ENCODE measurements at places on chromosomes 4 and X. TPM values are rescaled to one million over a fixed set of nuclear protein-coding genes. Genes with fewer than 3 reads are reported as not detected.

- DNase-seq, result no peak
These were observed 480.4 kb downstream of the ACTRT1 start for GRCh38 chrX:127571834-127572233.

- no peak for DNase-seq
These were observed 49.4 kb downstream of the LEF1 start for GRCh38 chr4:108119199-108119800.

DNA sequence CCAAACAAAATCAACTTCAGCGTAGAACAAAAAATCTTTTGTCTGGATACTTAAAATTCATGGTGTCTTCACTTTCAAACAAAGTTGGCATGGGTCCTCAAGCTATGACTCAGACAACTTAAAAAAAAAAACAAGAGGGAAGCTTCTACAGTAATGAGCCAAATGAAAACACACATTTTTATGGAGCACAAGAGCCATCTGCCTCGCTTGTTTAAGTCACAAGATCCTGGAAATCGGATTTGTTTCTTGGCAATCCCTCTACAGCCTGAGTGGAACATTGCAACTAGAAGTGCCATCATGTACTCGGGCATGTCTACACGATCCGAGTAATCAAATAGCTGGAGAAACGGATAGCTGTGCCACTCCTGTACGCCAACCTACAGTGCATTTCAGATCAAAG is 22.6 kb downstream of the LAMP2 start:
- DNase-seq, result no peak

- no peak for DNase-seq
These were observed 40.3 kb downstream of the IRF2 start for GRCh38 chr4:184434021-184434420.

DNA sequence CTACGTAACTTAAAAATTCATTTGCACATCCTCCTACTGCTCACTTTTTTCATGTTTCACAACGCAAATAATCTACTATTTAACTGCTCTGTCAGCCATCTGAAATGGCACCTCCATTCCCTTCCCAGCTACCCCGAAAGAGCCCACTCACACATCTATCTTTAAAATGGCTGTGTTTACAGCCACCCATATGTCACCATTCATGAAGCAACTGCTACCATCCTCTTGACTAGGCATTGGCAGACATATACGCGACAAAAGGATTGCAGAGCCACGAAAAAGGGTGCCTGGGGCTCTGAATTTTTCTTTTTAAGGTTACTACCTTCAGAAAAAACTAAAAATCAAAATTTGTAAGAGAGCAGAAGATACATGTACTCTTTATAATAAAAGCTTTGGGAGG is 11.5 kb downstream of the SH3RF1 start:
- DNase-seq, result no peak

GRCh38 chrX:101117701-101118100 is 19.7 kb downstream of the CENPI start:
- no peak for DNase-seq

DNA sequence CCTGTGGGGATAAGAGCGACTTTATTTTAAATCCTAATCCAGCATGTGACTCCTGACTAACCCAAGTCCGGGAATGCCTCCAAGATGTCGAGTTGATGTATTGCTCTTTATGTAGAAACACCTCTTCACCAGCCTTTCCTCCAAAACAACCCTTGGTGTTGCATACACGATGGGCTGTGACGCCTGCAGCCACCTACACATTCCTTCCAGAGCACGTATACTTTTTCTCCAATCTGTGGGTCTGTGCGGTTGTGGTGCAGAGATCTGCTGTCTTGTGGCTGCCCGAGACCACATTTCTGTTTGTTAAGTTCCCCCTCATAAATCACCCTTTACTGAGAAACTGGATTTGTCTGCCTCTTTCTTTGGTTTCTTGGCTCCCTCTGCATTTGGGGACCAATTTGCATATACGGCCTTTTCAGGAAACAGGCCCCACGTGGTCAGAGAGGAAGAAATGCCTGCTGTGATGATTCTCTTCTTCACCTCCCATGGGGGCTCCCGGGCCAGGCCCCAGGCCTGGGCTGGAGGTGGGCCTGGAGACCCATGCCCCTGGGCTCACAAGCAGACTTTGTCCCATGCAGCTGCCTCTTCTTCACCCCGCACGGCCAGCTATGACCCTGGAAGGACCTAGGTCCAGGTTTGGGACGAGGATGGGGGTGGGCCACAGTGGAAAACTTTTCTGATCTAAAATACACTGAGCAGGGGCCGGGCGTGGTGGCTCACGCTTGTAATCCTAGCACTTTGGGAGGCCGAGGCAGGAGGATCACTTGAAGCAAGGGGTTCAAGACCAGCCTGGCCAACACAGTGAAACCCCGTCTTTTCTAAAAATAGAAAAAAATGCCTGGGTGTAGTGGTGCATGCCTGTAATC is 21.4 kb upstream of the AFAP1 start:
- DNase-seq, result no peak

DNA sequence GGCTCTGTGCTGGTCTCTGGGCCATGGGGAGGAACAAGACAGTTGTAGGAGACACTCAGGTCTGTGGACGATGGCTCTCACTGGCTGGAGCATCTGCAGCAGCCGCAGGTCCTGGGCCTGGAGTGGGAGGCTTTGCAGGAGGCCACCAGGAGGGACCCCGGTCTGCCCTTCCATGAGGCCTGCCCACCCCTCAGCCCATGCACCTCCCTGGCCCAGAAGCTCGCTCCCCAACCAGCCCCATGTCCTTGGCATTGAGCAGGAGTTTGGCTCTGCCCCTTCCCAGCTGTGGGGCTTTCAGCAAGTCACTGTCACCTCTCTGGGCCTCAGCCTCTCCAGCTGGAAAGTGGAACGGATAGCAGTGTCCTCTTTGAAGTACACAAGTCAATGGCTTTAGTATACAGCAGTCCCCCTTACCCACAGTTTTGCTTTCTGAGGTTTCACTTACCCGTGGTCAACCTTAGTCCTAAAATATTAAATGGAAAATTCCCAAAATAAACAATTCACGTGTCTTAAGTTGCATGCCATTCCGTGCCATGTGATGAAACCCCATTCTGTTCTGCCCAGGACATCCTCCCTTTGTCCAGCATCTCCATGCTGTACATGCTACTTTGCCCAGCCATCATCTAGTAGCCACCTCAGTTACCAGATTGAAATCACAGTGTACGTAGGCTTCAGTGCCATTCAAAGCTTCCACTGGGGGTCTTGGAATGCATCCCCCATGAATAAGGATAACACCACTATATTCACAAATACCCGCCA is 104.0 kb downstream of the CPZ start:
- DNase-seq, result peak; percentile 35

Gene EDA2R
- total RNA-seq, result 2.9 TPM

Gene NUDT11
- 1.9 TPM for total RNA-seq

Gene DBET
- total RNA-seq, result not detected

Gene HTN1
- total RNA-seq, result not detected
